T-helper 2 cell treated with Interferon-gamma antibody and Interleukin-4, amounts not matched to agents 5 μg/mL and 100 μg/mL, for 36 hours (primary cell): ENCODE measurements at places on chromosomes 2 and 18.

DNA sequence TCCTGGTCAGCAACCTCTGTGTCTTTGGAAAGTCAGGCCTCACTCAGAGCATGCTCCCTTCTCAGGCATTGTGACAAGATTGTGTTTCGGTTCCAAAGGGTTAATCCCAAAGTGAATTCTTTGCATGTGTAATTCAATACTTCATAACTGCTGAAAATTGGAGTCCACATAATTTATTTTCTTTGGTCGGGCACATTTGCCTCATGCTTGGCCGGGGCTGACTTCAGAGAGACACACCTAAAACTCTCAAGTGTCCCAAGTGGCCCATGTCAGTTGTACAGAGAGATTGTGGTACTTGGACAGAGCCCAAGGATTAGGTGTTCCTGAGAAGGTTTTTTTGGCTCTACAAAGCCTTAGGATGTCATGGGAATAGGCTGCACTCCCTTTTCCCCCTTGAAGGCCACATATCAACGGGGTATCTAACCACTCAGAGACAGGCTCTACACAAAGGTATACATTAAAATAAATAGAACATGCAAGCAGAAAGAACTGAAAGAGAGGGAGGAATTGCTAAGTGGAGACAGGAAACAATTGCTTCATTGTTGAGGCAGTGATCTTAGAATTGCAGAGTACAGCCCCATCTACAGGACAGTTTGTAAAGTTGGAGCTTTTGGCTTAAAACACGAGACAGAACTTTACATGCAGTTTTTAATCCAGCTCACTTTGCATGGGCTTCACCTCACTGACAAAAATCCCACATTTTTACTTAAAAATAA lies 1232.3 kb upstream of the ZEB2 start:
- H3K27me3 ChIP-seq: no peaks in the 10 kb centered on the region
- no peak overlapping the region for H3K27ac ChIP-seq
- peaks cover 17% of the 10 kb centered on the region for H3K4me1 ChIP-seq
- H3K4me3 ChIP-seq: no peak overlapping the region

DNA sequence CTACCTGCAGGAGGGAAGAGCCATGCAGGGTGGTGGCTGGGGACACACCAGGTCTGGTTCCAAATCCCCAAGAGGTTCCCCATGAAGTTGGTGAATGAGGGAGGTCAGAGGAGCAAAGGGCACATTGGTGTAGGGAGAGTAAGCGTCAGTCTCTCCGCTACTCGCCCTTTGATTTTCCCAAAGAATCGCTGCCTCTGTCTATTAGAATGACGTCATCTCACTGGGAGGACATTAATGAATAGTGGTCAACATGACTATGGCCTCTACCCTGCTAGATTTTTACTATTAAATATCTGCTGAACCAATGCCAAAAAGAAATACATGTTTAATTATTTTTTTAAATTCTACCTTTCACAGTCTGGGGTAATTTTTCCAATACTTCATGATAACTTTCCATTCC lies 109.6 kb upstream of the SNTG2 start:
- no peak for DNase-seq
- H3K27me3 ChIP-seq: peaks cover 16% of the 10 kb centered on the region
- H3K4me1 ChIP-seq: no peaks in the 10 kb centered on the region
- H3K4me3 ChIP-seq: no peak overlapping the region
- no peaks in the 10 kb centered on the region for H3K36me3 ChIP-seq

DNA sequence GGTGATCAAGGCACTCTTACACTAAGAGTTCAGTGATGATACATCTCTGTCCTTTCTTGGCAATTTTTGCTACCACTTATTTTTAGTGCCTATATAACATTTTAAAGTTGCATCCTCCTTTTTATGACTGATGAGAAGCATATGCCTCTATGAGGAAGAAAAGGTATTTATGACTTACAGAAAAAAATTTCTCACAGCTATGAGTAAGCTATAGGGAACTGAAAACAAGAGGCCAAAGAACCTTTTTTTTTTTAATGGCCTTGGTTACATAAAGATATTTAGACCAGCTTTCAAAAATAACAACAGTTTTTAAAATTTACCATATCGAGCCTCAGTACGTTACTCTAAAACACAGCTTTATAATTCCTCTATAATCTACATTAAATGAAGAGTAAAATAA lies 21.3 kb downstream of the MBD5 start:
- no peaks in the 10 kb centered on the region for H3K36me3 ChIP-seq
- DNase-seq: no peak
- no peak overlapping the region for H3K4me3 ChIP-seq
- H3K27me3 ChIP-seq: no peaks in the 10 kb centered on the region

DNA sequence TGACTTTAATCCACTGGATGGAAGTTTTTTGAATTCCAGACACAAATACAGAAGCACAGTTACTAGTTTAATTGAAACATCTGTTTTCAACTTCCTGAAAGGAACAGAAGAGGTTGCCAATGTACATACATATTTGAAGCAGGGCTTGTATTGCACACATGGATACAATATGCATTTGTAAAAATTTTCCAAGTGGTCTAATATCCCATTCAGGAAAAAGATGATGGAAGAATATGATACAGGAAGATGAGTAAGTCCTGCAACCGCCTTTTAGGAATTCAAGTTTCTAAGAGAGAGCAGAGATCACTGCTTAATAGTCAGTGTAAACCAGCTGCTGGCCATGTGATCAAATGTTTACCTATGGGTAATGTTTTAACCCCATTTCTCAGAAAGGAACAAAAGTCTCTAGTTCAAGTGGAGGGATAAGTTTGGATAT lies 265.4 kb downstream of the TRIB2 start:
- peaks cover 49% of the 10 kb centered on the region for H3K27me3 ChIP-seq
- no peaks in the 10 kb centered on the region for H3K4me1 ChIP-seq
- no peak overlapping the region for H3K4me3 ChIP-seq

- no peak for DNase-seq
- no peak overlapping the region for H3K4me3 ChIP-seq
- no peak overlapping the region for H3K27ac ChIP-seq
- H3K27me3 ChIP-seq: no peaks in the 10 kb centered on the region
- H3K36me3 ChIP-seq: peaks cover 16% of the 10 kb centered on the region
- no peaks in the 10 kb centered on the region for H3K4me1 ChIP-seq
These were observed 7.4 kb upstream of the HES6 start for GRCh38 chr2:238247002-238247822.

GRCh38 chr2:24354957-24355356 lies 5.4 kb downstream of the ITSN2 start:
- H3K4me1 ChIP-seq: peaks cover 35% of the 10 kb centered on the region
- H3K4me3 ChIP-seq: no peak overlapping the region

GRCh38 chr2:218814540-218815243 lies 16.9 kb downstream of the PRKAG3 start:
- no peaks in the 10 kb centered on the region for H3K4me1 ChIP-seq
- H3K27ac ChIP-seq: no peak overlapping the region
- no peak for DNase-seq
- peaks cover 10% of the 10 kb centered on the region for H3K27me3 ChIP-seq

- no peaks in the 10 kb centered on the region for H3K36me3 ChIP-seq
- no peak overlapping the region for H3K27ac ChIP-seq
- no peak overlapping the region for H3K4me3 ChIP-seq
- no peaks in the 10 kb centered on the region for H3K27me3 ChIP-seq
- DNase-seq: no peak
- no peaks in the 10 kb centered on the region for H3K4me1 ChIP-seq
These were observed 1002.8 kb upstream of the NRXN1 start for GRCh38 chr2:52034706-52035105.

GRCh38 chr2:221137385-221137784 lies 434.7 kb downstream of the EPHA4 start:
- H3K4me1 ChIP-seq: no peaks in the 10 kb centered on the region
- H3K36me3 ChIP-seq: no peaks in the 10 kb centered on the region
- H3K27me3 ChIP-seq: no peaks in the 10 kb centered on the region

DNA sequence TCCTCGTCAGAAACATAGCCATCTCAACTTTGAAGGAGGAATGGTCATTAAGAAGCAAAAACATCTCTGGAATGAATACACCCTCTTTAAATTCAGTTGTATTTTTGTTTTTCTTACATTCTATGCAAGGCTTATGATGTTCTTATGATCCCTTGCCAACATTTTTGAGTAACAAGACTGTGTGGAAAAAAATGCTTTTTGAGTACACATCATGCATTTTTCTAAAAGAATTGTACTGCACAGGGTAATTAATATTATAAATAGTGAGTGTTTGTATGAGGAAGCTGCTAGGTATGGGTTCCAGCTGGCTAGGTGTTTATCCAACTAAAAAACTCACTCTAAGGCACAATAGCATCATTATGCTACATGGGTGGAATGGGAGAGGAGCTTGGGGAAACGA lies 59.0 kb upstream of the SPATS2L start:
- no peaks in the 10 kb centered on the region for H3K4me1 ChIP-seq
- no peak overlapping the region for H3K4me3 ChIP-seq
- H3K27me3 ChIP-seq: peaks cover 50% of the 10 kb centered on the region

DNA sequence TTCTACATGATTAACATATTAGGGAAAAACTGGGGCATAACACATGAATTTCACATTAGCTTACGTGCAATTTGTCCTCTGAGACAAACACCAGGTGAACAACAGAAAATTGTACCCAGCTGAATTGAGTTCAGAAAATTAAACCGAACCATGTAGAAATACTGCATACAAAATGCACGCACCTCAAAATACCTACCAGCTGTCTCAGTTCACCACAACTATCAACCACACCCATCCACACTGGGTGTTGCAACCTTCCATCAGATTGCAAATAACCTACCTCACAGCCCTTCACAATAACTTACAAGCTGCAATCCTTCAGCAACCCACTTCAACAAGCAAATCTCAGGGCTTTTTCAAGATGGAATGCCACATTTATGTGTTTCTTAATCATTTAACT lies 55.9 kb downstream of the UNC50 start:
- peak overlapping the region; percentile 93 for H3K27ac ChIP-seq
- H3K27me3 ChIP-seq: no peaks in the 10 kb centered on the region
- peaks cover 75% of the 10 kb centered on the region for H3K36me3 ChIP-seq
- H3K4me1 ChIP-seq: peaks cover 67% of the 10 kb centered on the region

DNA sequence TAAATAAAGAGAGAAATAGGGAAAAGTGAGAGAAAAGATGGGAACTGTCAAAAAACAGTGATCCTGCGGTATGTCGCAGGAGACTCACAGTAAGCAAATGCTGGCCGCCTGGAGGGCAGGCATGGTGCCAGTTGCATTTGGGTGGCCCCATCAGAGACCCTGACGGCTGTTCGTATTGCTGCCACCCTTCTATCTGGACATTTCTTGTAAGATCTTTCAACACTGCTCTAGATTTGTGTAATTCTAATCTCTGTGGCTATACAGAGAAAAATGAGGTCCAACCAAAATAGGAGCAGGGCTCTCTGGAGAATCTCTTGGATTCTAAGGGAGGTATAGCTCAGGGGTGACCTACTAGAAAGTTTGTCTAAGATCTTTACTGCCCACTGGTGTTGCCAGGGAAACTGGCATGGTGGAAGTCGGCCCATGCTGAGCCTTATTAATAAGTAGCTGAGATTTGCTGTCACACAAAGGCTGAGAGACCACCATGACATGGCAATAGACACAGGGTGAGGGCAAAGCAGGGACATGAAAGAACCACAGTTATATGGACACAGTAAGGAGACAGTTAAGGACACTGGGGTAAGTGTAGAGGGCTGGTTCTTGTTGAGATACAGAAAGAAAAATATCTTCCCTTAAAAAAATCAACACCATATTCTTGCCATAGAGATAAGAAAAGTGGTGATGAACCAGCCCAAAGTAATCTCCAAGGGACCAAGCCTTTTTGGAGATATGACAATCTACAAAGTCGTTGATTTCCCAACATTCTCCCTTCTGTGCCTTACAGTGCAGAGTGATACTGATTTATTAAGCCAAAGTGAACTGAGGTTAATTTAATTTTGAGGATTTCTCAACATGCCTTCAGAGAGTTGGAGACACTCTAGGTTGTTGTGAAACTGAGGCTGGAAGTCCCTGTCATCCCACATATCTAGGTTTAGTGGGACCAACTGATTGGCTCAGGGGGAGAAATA lies 26.4 kb upstream of the FZD7 start:
- peaks cover 6% of the 10 kb centered on the region for H3K27me3 ChIP-seq
- no peaks in the 10 kb centered on the region for H3K36me3 ChIP-seq
- H3K4me1 ChIP-seq: no peaks in the 10 kb centered on the region

GRCh38 chr2:57703407-57703806 lies 343.2 kb upstream of the VRK2 start:
- H3K27ac ChIP-seq: no peak overlapping the region
- H3K27me3 ChIP-seq: no peaks in the 10 kb centered on the region
- no peaks in the 10 kb centered on the region for H3K4me1 ChIP-seq
- no peaks in the 10 kb centered on the region for H3K36me3 ChIP-seq
- no peak for DNase-seq

DNA sequence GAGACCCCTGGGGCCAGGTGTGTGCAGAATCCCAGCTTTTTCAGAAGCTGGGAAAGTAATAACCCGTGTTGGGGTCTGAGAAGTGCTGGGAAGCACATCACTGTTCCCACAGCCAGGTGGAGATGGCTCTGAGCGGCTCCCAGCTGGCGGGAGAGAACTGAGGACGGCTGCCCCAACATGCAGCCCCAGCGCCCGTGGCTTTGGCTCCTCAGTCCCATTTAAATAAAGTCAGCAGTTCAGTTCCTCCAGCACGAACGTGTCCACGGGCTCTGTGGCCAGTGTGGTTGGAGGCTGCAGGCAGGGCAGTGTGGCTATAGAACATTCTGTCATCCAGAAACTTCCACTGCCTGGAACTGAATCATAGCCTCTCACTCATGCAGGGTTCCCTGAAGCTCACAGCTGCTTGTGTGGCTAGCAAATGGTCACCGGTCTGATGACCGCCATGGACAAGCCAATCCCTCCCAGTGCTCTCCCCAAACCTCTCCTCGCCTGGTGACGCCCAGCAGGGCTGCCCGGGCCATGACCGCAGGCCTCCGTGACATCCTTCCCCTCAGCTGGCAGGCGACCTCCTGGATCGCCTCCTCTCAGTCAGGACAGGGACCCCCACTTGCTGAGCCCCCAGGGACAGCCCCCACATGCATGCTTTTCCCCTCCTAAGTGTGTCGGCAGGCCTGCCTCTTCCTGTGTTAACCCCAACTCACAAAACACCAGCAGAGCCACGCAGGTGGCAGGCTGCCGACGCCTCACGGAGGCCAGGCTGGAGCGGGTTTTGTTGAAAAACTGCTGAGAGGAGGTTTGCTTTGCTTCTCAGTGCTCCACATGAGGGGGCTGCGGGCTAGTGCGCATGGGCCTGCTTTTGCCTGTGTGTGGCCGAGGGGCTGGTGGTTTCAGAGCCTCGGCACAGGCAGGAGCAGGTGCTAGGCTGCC lies 1.3 kb downstream of the RTP5 start:
- peaks cover 5% of the 10 kb centered on the region for H3K27me3 ChIP-seq
- no peaks in the 10 kb centered on the region for H3K36me3 ChIP-seq
- DNase-seq: no peak
- no peak overlapping the region for H3K27ac ChIP-seq
- peaks cover 9% of the 10 kb centered on the region for H3K4me1 ChIP-seq

GRCh38 chr2:219073413-219074129 lies 12.8 kb upstream of the IHH start:
- no peak for DNase-seq
- no peaks in the 10 kb centered on the region for H3K4me1 ChIP-seq
- no peaks in the 10 kb centered on the region for H3K27me3 ChIP-seq
- no peak overlapping the region for H3K27ac ChIP-seq

- no peak overlapping the region for H3K27ac ChIP-seq
- H3K27me3 ChIP-seq: no peaks in the 10 kb centered on the region
- peaks cover 27% of the 10 kb centered on the region for H3K36me3 ChIP-seq
- no peak for DNase-seq
- no peak overlapping the region for H3K4me3 ChIP-seq
These were observed 44.2 kb downstream of the TTC27 start for GRCh38 chr2:32671885-32672533.
